ENCODE measurements at places on chromosomes 5 and 9.

DNA sequence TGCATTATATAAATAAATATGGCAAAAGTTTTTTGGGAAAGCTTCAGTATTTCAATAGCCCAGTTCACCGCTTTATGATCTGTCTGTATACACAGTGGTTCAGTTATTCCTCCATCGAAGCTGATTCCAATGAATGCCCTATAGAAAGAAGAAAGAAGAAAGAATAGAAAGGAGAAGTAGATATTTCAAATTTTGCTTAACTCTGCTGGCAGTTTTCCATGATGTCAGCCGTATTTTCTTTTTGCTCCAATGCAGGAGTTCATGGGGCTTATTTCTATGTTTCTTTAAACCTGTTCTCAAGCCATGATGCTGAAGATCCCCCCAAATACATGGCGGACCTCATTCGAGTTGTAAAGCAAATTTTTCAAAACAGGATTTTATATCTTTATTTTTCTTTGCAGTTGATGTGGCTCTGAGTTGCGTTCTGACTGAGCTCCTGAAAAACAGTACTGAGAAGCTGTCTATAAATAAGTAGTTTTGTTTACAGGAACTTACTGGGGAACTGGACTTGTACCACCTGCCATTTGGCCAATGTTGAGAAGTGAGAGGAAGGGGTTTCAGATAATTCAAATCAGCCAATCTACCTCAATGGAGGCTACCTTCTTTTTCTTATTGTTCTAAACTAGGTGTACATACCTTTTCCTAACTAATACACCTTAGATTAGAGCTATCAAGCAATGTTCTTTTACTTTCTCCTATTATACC is 418.5 kb upstream of the MEF2C start:
- no peak for DNase-seq

- no peak for DNase-seq
Observed at GRCh38 chr9:17011880-17012279, 123.0 kb upstream of the CNTLN start.

- no peak for DNase-seq
Observed at GRCh38 chr9:105541838-105542237, 16.1 kb upstream of the FKTN start.

GRCh38 chr5:81579262-81579924 is 171.5 kb downstream of the SSBP2 start:
- DNase-seq = no peak

- peak; percentile 28 for DNase-seq
Observed at GRCh38 chr9:69023650-69024049, 9.7 kb upstream of the PRKACG start.

GRCh38 chr5:171946000-171946781 is 60.2 kb downstream of the FBXW11 start:
- DNase-seq = no peak

GRCh38 chr5:170114271-170114670 is 8.6 kb downstream of the FOXI1 start:
- no peak for DNase-seq

DNA sequence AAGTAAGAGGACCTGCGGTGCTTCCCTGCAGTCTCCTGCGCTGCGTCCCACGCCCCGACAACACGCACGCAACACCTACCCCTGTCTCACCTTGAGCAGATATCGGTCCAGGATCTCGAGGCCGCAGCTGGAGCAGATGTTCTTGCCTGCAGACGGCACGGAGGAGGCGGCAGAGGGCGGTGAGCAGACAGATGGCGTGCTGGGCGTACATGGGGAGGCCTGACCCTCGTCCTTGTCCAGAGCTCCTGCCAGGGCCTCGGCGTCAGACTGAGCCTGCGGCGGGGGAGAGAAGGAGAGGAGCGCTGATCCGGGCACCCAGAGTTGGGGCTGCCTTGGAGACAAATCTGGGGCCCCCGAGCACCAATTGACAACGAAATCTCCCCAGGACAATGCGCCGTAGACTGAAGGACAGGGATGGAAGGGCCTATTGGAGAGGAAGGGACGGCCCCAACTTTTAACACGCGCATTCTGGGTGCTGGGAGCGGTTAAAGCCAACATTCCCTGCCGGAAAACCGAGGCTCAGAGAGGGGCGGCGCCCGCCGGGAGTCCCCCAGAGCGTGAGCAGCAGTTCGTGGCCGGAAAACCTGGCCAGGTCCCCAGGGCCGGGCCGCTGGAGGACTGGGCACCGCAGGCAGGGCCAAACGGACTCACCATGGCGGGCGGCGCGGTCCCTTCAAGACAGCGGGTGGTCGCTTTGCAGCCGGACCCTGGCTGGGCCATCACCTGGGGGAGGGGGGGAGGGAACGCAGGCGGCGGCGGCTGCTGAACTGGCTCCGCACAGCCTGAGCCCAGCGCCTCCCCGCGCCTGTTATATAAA is 1.8 kb downstream of the LHX6 start:
- no peak for DNase-seq

GRCh38 chr5:181283347-181283746 is 22.4 kb upstream of the TRIM52 start:
- DNase-seq = no peak

DNA sequence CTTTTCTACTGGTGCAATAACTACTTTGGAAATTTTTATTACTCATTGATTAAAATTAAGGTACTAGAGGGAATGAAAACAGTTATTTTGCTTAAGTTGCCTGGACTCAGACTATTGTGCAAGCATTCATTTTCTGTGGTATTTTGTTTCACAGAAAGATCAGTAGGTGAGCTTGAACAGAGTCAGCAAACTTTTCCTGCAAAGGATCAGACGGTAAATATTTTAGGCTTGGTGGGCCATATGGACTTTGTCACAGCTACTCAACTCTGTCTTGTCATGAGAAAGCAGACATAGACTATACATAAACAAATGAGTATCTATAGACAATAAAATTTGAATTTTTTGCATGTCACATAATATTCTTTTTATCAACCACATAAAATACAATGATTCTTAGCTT is 1036.4 kb downstream of the NR2F1-AS1 start:
- no peak for DNase-seq

GRCh38 chr9:98362624-98363252 is 107.3 kb upstream of the TBC1D2 start:
- no peak for DNase-seq

- no peak for DNase-seq
Observed at GRCh38 chr5:9947944-9948343, 301.7 kb downstream of the ATPSCKMT start.

DNA sequence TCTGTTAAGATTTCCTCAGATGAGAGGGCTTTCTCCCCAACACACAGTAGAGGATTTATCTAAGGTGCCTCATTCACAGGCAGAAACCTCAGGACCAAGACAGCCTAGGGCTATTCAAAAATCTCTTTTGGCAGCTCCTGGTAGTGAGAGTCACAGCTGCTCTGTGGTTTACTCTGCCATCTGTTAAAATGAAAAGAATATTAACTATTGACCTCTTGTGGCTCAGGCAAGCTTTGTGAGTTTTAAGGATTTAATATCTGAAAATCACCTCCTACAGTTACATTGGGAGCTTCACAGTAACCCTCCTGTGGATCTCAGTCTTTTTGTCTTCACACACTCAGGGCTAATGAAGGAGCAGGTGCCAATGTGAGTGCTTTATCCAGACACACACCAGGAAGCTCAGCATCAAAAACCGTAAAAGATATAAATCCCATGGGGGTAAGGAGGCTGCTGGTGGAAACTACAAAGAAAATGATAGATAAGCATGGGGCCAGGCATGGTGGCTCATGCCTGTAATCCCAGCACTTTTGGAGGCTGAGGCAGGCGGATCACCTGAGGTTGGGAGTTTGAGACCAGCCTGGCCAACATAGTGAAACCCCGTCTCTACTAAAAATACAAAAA is 29.7 kb downstream of the PPP1R2B start:
- no peak for DNase-seq

DNA sequence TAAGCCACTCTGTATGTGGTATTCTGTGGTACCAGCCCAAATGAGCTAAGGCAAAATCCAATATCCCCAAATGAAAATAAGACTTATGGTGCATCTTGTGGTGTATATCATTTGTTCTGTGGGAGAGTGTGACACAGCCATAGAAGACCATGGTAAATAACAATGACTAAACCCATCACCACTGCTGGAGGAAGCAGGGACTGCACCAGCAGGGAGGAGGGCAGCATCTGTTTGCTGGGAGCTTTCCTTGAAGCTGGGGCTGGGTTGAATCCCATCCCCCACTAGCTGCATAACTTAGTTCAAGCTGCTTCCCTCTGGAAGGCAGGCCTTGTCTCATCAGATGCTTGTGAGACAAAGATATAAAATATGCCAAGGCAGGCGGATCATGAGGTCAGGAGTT is 14.2 kb downstream of the GADD45G start:
- DNase-seq = no peak

DNA sequence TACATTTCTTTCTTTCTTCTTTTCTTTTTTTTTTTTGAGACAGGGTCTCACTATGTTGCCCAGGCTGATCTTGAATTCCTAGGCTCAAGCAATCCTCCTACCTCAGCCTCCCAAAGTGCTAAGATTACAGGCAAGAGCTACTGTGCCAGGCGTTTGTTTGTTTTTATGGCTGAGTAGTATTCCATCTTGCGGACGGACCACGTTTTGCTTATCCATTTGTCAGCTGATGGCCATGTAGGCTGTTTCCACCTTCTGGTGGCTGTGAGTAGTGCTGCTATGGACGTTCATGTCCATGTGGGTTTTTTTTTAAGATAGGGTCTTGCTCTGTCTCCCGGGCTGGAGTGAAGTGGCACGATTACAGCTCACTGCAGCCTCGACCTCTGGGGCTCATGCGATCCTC is 2.5 kb downstream of the DOK3 start:
- DNase-seq = no peak

- DNase-seq = peak; percentile 52
Observed at GRCh38 chr9:104258296-104259011, 164.3 kb downstream of the SMC2 start.

- no peak for DNase-seq
Observed at GRCh38 chr9:105055917-105056316, 128.0 kb upstream of the ABCA1 start.

DNA sequence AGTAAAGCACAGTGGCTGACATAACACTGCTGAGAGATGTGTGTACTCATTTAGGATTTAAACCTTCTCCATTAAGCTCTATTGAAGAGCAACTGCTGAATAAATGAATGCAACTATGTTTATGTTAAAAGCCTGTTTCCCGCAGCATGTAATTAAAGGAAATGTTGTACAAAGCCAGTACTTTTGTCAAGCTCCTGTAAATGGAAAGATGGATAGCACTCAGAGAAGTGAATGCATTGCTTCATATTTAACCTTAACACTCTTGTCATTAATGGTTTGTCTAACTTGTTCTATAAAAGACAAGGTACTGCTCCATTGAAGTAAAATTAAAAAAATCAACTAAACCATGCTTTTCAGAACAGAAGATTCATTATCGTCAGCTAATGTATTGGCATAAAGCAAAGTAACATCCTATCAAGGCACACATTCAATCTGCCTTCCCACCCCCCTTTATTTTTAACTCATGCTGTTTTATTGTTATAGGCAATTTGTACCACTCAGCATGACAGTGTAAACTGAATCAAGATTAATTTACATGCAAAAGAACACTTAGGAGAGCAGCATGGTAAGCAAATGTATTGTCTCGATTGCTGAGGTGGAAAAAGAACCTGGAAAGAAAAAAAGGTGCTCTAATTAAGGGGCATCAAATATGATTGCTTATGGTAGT is 240.9 kb upstream of the TBCA start:
- peak; percentile 74 for DNase-seq

GRCh38 chr9:15576350-15577050 is 23.7 kb downstream of the CCDC171 start:
- DNase-seq = no peak

- DNase-seq = no peak
Observed at GRCh38 chr5:178332210-178332641, 99.6 kb upstream of the PHYKPL start.

- no peak for DNase-seq
Observed at GRCh38 chr5:162514116-162514515, 446.5 kb downstream of the GABRG2 start.

- no peak for DNase-seq
Observed at GRCh38 chr5:152534641-152535040, 129.6 kb upstream of the NMUR2 start.

GRCh38 chr5:147737921-147738320 is 44.6 kb downstream of the JAKMIP2 start:
- no peak for DNase-seq

DNA sequence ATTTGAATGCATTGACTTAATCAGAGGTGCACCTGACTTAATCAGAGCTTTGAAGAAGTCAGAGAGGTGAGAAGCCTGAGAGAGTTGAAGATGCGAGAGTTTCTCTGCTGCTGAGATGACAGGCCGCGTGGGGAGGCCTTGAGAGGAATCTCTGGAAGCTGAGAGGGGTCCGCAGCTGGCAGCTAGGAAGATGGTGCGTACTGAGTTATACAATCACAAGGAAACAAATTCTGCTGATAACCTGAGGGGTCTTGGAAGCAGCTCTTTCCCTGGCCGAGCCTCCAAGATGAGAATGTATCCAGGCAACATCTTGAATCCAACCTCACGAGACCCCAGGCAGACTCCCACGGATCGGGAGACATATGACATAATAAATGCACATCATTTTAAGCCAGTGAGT is 91.7 kb downstream of the SPATA31A6 start:
- no peak for DNase-seq

DNA sequence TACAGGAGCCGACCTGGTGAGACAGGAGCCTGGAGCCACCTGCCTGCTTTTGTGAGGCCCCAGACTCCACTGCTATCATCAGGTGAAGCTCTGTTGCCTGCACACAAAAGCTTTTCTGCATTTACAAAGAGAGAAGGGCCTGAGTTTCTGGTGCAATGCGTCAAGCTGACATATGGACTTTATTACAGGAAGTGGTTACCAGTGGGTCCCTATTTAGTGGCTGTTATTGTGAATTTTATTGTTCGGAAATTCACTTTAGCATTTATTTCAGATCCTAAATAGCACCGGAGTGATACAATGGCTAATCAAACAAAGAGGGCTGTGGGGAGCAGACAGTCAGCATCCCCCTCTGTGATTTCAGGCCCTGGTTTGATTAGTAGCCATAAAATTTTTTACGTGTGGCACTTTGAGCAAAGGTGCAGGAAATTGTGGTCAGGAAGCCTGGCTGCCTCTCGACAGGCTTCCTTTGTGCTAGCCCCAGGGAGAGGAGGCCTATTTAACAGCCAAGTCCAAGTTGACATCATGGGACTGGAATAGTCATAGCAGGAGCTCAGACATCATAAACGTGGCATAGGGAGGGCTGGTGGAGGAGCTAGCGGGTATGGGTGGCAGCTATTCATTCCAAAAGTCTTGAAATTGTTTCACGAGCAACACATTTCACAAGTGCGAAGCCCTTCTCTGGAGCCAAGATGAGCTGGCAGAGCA is 8.4 kb downstream of the TGFBI start:
- no peak for DNase-seq

GRCh38 chr5:96785326-96786109 is 22.2 kb downstream of the ERAP1 start:
- DNase-seq = no peak

All from iPS DF 19.7 (cell line).